Urinary bladder (tissue), 4 donors: ENCODE measurements at places on chromosomes 5 and 9. TPM values are rescaled to one million over a fixed set of nuclear protein-coding genes. Genes with fewer than 3 reads are reported as not detected.

The CFAP157 gene
- 0.23 TPM for polyA plus RNA-seq

The CDKN2B-AS1 gene
- polyA plus RNA-seq, result 0.22 TPM

GRCh38 chr5:107739661-107740060, 68.9 kb upstream of the EFNA5 start:
- no peak for DNase-seq

GRCh38 chr5:14440223-14440581, 141.4 kb upstream of the OTULINL start:
- DNase-seq, result peak; percentile 72

- DNase-seq, result no peak
Observed at GRCh38 chr5:172245703-172246125, 37.9 kb downstream of the UBTD2 start.

DNA sequence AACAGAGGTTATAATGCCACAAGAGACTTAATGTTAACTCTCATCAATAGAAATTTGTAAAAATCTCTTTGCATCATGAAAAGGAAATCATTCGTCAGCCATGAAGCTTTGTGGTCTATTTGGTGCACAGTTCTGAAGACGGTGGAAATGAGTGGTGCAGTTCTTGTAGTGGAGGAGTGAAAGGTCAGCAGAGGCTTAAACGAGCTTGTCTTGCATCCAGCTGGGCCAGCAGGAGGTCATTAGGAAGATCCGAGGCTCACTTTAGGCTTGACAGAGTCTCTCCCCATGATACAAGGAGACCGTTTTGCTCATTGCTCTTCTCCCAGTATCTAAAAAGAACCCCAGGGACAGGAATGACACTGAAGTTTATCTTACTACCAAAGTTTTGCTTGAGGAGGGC, 440.8 kb downstream of the BNC2 start:
- no peak for DNase-seq

DNA sequence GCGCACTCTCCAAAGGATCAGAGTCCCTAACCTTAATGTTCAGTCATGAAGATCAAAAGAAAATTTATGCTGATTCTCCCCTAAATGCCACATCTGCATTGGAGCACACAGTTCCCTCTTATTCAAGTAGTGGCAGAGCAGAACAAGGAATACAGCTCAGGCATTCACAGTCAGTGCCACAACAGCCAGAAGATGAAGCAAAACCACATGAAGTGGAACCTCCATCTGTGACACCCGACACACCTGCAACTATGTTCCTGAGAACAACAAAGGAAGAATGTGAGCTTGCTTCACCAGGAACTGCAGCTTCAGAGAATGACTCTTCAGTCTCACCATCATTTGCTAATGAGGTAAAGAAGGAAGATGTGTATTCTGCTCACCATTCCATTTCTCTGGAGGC, 40.0 kb downstream of the CMYA5 start:
- DNase-seq, result no peak

- DNase-seq, result no peak
Observed at GRCh38 chr9:110261632-110262031, 5.3 kb upstream of the TXN start.

- no peak for DNase-seq
Observed at GRCh38 chr5:112979723-112980122, 3.1 kb downstream of the DCP2 start.

GRCh38 chr5:36875051-36875789, 1.3 kb upstream of the NIPBL start:
- DNase-seq, result no peak

GRCh38 chr9:130451509-130452388, 7.0 kb downstream of the ASS1 start:
- peak; percentile 81 for DNase-seq

GRCh38 chr9:20314981-20315380, 307.3 kb downstream of the MLLT3 start:
- no peak for DNase-seq

DNA sequence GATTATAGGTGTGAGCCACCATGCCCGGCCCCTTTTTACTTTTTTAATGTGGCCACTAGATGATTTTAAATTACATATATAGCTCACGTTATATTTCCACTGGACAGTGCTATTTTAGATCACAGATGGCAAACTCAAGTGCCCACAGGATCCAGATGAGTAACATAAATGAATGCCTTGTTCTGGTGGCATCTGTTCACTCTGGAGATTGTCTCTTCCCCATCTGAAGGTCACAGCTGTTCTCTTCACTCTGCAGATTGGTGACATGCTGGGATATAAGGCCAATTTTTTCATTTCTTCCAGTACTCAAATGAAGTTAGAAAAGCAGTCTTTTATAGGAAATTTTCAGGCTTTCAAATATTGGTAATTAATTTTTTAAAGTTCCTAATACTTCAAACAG, 160.1 kb downstream of the DOCK8 start:
- no peak for DNase-seq

The NMUR2 gene
- not detected for polyA plus RNA-seq

The C9orf40 gene
- 6.7 TPM for polyA plus RNA-seq

DNA sequence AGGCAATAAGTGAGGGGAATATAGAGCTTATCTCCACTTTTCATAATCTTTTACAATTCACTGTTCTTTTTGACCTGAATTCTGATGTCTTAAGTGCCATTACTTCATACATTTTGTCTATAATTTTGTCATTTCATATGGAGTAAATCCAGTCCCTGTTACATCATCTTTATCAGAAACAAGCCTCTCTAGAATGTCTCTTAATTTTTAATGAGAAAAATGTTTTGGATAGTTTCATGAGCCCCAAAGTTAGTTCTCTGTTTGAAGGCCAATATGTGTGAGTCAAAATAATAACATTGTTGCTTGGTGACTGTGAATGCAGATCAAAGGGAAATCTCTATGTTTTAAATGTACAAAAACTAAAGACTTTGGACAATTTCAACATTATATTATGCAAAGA, 329.6 kb upstream of the ARRDC3 start:
- DNase-seq, result no peak

GRCh38 chr9:96152550-96152949, 149.4 kb downstream of the HSD17B3 start:
- DNase-seq, result no peak

- no peak for DNase-seq
Observed at GRCh38 chr9:128615571-128615970, 41.1 kb downstream of the DYNC2I2 start.

- DNase-seq, result peak; percentile 37
Observed at GRCh38 chr9:74773886-74774479, 113.7 kb downstream of the TRPM6 start.

- DNase-seq, result no peak
Observed at GRCh38 chr5:3155046-3155445, 403.6 kb upstream of the IRX2 start.

GRCh38 chr9:81737871-81738507, 48.6 kb upstream of the TLE1 start:
- DNase-seq, result no peak

The SOHLH1 gene
- polyA plus RNA-seq, result not detected

DNA sequence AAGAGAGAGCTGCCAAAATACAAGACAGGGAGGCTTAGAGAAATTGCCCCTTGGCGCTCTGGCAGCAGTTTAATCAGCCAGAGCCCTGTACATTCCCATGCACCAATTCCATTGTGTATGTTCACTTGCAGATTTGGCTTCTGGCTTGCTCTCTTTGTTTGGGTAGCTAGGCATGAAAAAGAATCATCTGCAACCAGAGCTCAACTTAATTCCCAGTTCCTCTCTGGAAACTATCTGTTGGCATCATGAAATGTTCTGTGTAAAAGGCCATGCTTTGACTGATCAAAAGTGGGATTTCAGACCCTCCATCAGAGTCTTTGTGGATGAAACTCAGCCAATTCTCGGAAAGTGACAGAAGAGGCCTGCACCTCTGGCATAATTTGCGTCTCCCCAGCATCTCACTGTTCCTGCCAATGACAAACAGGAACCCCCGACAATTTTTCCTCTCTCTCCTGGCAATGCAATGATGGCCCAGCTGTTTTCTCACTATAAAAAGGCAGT, 53.8 kb upstream of the RAD23B start:
- DNase-seq, result no peak

The BAAT gene
- 0.06 TPM for polyA plus RNA-seq

The PCDHGA4 gene
- 2.2 TPM for polyA plus RNA-seq

- DNase-seq, result no peak
Observed at GRCh38 chr9:123423311-123423640, 67.3 kb downstream of the CRB2 start.

- DNase-seq, result no peak
Observed at GRCh38 chr9:14692470-14693250, 572 bp downstream of the ZDHHC21 start.

The ACOT12 gene
- polyA plus RNA-seq, result 0.05 TPM

- DNase-seq, result no peak
Observed at GRCh38 chr5:166083183-166083959, 2208.1 kb upstream of the WWC1 start.

The PCDHGA11 gene
- polyA plus RNA-seq, result 1.9 TPM

The SPATA9 gene
- polyA plus RNA-seq, result 0.29 TPM

GRCh38 chr5:137486707-137487106, 12.4 kb downstream of the SPOCK1 start:
- no peak for DNase-seq

The FAM221B gene
- not detected for polyA plus RNA-seq

The SMIM32 gene
- 0.09 TPM for polyA plus RNA-seq

DNA sequence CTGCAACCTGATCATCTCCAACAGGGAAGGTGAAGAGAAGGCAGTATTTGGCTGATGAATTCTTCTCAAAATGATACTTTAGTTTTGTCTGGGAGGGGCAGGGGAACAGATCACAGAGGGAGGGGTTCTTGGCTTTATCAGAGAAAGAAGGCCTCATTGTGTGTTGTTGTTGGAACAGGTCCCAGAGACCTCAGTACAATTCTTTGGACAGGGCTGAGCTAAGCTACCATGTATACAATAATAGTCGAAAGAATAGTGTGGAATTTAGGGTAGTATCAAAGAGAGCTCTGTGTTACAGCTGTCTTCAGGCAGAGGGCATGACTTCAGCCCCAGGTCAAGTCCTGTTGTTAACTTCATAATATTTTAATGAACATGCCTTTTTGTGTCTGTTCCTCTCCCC, 39.9 kb downstream of the ARHGAP26 start:
- DNase-seq, result peak; percentile 39

The FAM78A gene
- polyA plus RNA-seq, result 1.9 TPM

DNA sequence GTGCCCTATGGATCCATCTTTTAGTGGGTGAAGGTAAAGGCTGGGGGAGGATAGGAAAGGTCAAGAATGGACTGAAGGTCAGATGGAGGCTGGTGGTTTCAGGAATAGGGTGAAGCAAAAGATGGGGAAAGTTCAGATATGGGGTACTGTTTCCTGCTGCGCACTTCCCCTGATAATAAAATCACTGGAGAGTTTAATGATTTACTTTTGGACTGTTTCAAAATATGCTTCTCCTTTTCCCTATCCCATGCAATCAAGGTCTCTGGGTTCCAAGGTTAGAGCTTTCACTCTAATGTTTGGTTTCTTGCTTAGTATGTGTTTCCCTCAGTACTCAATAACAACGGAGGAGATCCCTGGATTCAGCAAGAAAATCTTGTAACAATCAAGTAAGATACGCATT, 10.8 kb upstream of the PPP3R2 start:
- no peak for DNase-seq

DNA sequence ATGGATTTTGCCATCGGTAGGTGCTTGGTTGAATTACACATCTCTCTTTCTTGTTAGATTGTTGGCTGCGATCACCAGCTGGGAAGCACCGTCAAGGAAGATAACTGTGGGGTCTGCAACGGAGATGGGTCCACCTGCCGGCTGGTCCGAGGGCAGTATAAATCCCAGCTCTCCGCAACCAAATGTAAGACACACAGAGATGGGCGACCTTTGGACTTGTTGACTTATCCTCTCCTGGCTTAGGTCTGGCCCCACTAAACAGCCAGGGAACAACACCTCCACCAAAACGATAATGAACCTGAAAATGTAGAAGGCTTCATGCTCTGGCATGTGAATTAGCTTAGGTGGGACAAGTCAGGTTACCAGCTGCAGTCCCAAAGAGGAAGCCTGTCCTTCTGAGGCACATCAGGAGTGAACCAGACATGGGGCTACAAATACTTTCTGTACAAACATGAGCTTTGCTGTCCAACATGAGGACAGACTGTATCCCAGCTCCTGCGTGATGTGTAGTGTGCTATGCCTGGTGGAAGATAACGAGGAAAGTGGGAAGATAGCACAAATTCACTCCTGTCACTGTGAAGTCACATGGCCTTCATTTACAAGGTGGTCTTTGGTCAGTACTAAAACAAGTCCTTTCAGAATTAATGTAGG, 148.4 kb downstream of the ADAMTSL1 start:
- no peak for DNase-seq

GRCh38 chr9:79769476-79770275, 197.9 kb downstream of the TLE4 start:
- DNase-seq, result no peak

DNA sequence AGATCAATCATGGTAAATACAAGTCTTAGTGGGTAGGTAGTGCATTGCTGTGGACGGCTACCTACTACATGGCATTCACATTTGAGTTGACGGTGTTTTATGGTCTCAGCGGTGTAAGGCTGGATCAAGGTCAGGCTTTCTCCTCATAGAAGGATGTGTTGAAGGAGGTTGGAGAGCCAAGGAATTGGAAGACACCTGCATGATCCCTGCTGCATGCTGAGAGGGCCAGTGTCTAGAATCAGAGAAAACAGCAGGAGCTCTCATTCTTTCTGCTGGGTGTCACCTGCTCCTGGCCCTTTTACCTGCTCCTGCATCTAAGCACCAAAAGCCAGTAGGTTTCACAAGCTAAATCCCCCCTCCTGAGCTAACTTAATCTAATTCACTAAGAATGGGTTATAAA, 88.2 kb downstream of the RGS7BP start:
- no peak for DNase-seq

The SLC6A19 gene
- not detected for polyA plus RNA-seq

- no peak for DNase-seq
Observed at GRCh38 chr5:88662846-88663245, 220.1 kb downstream of the MEF2C start.

DNA sequence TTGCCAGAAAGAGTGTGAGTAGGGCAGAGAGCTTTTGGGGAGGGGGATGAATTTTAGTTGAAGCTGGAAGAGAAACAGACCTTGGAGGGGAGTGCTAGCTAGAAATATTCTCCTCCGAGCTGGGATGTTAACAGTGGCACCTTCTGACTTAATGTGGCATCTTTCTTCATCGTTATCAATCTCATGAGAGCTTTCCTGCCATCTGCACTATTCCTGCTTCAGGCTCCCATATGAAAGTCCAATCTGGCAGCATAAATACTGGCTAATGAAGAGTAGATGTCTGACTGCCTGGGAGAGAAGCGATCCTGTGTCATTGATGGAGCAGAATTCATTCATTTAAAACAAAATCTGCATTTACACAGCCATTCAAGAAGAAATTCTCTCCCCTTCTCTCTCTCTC, 284.5 kb downstream of the TMEM38B start:
- DNase-seq, result no peak
